ENCODE measurements at places on chromosomes 7 and 10. TPM values are rescaled to one million over a fixed set of nuclear protein-coding genes. Genes with fewer than 3 reads are reported as not detected.

Gene SPDYE11
- total RNA-seq: not detected

Gene CLCN1
- total RNA-seq: not detected

Gene GPER1
- not detected for total RNA-seq

Gene NOLC1
- 268 TPM for total RNA-seq

Gene HDAC9
- 3.0 TPM for total RNA-seq

Gene CARD11
- 96.2 TPM for total RNA-seq

Gene HTR5A
- not detected for total RNA-seq

Gene FEZF1
- total RNA-seq: not detected

Gene STRA8
- total RNA-seq: not detected

Gene NPC1L1
- total RNA-seq: not detected

Gene AGBL3
- 2.0 TPM for total RNA-seq

Gene LRRC4
- total RNA-seq: 2.2 TPM

Gene SORCS3
- not detected for total RNA-seq

Gene CYP3A7
- not detected for total RNA-seq

Gene C10orf143
- total RNA-seq: 2.5 TPM

Gene OR2A12
- not detected for total RNA-seq

Gene PALD1
- 2.1 TPM for total RNA-seq

Gene IFIT1B
- total RNA-seq: not detected

Gene TBX20
- total RNA-seq: 0.24 TPM

Gene LIPF
- not detected for total RNA-seq

Gene CALCR
- not detected for total RNA-seq

Gene ASB10
- total RNA-seq: not detected

Gene PLEKHA8
- total RNA-seq: 10.7 TPM

Gene LIPN
- not detected for total RNA-seq

Gene ACBD7
- 1.3 TPM for total RNA-seq

Gene CDHR1
- 0.33 TPM for total RNA-seq

Gene FAM180A
- not detected for total RNA-seq

Gene GBF1
- 45.2 TPM for total RNA-seq

Gene GRM8
- total RNA-seq: not detected

Gene HOXA9
- not detected for total RNA-seq

Gene AZGP1
- not detected for total RNA-seq
